Stimulated activated CD8-positive, alpha-beta memory T cell treated with anti-CD3 and anti-CD28 coated beads, Interleukin-7, amount 100 ng/mL, for 4 hours (primary cell): ENCODE measurements at places on chromosomes 13 and 19.

DNA sequence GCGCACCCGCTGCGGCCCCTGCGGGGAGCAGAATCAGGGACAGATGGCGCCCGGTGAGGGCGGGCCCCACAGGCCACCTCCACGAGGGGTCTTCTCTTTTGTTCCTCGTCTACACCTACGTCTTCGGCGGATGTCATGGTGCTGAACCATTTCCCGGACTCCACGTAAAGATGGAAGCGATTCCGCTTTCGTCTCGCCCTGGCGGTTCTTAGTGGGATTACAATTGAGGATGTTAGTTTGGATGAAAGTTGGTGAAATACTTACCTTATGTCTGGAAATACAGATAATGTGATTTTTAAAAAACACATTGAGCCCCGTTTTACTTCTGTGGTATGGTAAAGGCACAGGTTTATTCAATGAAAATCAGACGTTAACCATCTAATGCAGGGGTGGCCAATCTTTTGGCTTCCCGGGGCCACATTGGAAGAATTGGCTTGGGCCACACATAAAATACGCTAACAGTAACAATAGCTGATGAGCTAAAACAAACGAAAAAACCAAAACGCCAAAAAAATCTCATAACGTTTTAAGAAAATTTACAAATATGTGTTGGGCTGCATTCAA lies 1.4 kb upstream of the ZMYM5 start:
- peak; percentile 53 for DNase-seq

DNA sequence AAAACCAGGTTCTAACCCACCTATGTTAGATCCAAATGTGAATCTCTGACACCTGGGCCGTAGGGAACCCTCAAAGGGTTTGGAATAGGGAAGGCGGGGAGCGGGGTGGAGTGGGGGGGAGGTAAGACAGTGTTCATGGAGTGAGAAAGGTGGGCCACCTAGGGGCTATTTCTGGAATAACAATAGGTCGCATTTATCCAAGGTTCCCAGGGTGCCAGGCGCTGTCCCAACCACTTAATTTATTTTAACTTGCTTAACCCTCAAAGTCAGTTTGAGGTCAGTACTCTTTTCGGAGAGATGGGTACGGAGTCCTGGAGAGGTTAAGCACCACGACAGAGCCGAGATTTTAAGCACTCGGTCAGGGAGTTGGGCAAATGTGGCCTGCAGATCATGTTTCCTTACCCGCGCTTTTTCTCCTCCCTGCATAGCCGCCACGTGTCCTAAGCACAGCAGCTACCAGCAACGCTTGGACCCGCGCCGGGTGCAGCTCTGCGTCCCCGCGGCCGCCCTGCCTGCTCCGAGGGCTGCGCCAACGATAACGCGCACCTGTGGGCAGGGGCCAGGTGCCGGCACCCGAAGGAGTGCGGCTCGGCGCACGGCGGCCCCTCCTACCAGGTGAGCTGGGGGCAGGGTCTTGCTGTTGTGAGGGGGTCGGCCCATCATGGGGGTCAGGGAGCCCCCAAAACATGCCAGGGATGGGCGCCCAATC lies 25.0 kb upstream of the FXYD3 start:
- peak; percentile 11 for DNase-seq

GRCh38 chr19:9721861-9722260 lies 46.7 kb downstream of the ZNF846 start:
- DNase-seq = no peak

DNA sequence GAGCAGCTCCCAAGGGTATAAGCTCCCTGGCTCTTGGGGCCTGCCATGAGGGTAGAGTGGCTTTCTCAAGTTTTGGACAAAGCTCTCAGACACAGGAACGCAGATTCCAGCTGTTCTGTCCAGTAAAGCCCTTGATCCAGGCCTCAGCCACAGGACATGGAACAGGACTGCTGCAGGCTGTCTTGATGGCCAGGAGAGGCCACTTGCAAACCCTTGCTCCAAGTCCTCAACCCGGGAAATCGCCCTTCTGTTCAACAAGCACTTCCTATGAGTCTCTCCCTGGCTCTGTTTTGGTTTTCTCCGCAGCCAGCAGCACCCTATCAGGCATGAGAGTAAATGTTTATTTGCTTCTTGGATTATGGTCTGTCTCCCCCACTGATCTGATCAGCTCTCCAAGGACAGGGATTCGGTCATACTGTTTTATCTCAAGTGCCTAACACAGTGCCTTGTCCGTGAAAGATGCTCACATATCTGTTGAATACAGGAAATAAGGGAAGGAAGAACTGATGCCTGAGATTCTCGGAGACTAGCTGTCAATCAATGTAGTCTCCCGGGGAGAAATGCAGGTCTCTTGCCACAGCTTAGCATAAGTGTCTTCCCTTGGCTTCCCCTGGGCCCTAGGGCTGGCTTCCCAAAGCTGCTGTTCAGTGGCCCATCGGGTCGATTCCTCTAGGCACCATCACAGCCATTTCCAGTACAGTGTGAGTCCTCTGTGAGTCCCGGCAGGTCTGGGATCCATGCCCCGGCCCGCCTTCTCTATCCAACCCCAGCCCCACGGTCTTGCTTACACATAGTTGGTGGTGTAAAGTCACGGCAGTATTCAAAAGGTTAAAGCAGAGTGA lies 90.8 kb downstream of the TSHZ3 start:
- no peak for DNase-seq

GRCh38 chr13:110367620-110368019 lies 60.5 kb downstream of the COL4A2 start:
- DNase-seq = no peak

- DNase-seq = no peak
These were observed 595 bp downstream of the ZNF440 start for GRCh38 chr19:11814700-11815035.
